ENCODE measurements at places on chromosomes 5 and 9.

- DNase-seq: no peak
These were observed 199.6 kb downstream of the CRB2 start for GRCh38 chr9:123555646-123556045.

- DNase-seq: no peak
These were observed 237.4 kb downstream of the NR2F1-AS1 start for GRCh38 chr5:93343570-93343969.

GRCh38 chr9:27847818-27848217, 274.5 kb upstream of the C9orf72 start:
- DNase-seq: no peak

DNA sequence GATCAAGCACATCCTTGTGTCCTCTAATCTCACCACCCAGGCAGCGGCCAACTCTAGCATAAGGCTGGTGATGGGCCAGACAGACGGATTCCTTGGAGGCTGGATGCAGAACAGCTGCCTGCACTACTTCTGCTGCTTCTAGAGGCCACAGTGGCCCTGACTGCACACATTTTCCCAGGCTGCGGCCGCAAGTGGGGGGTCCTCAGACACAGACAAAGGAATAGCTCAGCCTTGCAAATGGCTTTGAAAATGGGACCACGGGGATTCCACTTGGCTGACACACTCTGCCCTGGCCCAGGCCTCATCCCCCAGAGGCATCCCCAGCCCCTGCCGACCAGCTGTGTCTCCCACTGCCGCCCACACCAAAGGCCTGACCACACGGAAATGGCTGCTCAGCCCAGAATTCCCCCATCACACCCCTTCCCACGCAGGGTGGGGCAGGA, 540.8 kb downstream of the BNC2 start:
- no peak for DNase-seq

DNA sequence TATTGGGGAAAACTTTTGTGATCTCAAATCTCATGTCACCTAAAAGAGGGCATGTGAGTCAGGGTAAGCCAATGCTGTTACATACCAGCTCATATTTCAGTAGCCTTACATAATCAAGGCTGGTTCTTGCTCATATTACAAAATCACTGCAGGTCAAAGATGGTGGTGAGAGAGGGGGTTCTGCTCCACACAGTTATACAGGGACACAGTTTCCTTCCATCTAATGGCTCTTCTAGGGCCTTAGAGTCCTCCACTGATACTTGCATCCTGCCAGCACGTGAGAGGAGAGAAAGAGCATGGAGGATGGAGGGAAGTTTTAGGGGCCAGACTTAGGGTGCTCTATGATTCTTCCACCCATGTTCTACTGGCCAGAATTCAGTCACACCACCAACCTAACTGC, 130.0 kb downstream of the LIFR start:
- no peak for DNase-seq

DNA sequence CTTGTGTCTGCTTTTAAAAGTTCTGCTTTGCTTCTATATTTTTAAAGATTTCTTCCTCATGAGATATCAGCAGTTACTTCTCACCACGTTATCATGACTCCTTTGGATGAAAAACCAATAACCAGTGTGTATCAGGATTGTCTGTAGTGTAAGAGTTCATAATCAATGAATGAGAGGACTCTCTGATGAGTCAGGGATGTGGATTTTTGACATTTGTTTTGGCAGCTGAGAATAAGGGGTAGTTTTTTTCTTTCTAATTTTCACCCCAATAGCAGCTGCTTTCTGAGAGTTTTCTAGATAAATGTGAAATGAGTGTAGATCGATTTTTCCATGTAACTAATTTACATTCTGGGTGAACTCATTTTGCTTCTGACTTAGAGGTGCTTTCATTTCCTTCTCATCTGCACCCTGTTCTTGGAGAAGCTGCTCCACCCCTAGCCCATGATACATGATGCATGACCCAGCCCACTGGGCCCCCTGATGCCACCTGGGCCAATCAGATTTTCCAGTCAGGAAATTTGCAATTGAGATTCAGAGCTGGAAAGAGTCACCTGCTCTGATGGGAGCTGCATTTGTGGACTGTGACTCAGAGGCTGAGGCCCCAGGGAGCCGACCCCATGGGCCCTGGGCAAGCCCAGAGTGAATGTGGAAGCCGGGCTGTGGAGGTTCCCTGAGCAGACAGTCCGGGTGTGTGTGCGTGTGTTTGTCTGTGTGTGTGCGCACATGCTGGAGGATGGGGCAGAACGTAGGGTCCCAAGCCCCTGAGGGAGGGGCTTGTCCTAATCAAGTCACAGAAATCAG, 159.3 kb downstream of the RGS3 start:
- peak; percentile 98 for DNase-seq

- no peak for DNase-seq
These were observed 49.3 kb downstream of the RICTOR start for GRCh38 chr5:39024884-39025283.

DNA sequence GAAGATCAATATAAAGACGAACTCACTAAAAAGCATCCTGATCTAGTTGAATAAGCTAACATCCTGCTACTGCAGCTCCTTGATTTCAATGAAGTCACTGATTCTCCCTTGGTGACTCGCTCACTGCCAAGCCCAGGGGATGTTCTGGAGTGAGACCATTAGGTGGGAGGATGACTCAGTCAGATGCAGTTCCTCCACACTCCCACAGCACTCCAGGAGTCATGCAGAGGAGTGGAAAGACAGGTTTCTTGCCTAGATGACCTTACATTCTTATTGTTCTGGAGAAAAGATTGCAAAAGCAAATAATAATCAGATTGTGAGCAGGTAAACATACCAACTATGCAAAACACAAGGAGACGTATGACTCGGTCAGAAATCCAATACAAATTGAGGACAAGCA, 15.3 kb downstream of the GCNT4 start:
- peak; percentile 96 for DNase-seq

DNA sequence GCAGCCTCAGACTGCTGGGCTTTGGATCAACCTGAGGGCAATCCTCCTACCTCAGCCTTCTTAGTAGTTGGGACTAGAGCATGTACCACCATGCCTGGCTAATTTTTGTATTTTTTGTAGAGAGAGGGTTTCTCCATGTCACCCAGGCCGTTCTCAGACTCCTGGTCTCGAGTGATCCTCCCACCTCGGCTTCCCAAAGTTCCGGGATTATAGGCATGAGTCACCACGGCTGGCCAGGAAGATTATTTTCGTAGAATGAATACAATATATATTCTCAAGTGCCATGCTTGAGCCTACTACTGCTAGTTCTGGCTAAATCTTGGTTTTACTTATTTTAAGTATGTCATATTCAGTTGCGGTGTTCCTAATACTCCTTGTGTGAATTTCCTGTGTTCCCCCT, 88.2 kb upstream of the CLINT1 start:
- DNase-seq: no peak

DNA sequence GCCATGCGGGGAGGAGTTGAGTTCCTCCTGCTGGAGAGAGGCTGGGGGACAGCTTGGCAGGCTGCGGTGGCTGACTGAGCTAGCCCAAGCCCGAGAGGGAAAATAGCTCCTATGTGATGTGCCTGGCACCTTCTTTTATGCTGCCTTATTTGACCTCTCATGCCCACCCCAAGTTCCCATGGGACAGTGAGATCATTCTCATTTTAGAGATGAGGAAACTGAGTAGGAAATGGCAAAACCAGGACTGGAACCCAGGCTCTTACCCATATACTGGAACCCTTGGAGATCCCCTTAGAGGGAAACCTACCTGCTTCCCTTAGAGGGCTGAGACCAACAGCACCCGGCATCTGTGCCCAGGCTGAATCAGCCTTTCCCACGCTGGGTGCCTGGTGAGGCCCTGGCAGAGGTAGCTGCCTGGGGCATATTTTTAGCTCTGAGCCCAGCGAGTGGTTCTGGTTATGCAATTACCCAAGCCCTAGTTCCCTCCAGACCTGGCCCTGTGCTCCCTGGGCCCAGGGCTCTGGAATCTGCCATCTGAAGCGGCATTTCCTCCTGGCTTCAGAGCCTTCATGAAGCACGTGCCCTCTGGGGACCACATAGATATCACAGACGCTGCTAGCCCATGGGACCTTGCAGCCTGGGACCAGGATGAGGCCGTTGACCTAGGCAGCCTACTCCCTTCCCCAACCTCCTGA, 23.6 kb downstream of the COL27A1 start:
- DNase-seq: no peak

DNA sequence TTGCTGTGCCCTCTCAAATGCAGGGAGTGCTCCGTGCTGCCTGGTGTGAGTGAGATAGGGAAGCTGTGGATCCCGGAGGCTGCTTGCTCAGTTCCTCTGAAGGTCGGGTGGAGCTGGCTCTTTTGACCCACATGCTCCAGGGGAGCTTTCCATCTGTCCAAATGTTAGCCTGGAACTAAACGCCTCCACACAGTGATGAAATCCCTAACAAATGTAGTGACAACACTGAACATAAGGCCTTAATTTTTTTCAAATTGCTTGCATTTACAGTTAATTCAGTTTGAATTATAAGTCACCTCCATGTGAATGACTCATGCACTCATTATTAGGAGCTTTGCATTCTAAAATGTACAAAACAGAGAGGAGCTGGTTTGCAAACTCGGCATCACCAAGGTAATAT, 27.0 kb downstream of the PRDM6 start:
- DNase-seq: no peak

All from kidney tubule cell (primary cell).